Tibial artery (tissue), 4 donors: ENCODE measurements at places on chromosomes 13 and 19.

- DNase-seq, result no peak
- H3K4me1 ChIP-seq, result no peaks in the 10 kb centered on the region
- no peaks in the 10 kb centered on the region for H3K27me3 ChIP-seq
Observed at GRCh38 chr13:44040818-44041100, 161.1 kb downstream of the LACC1 start.

GRCh38 chr13:26919311-26919710 lies 158.7 kb upstream of the GPR12 start:
- peaks cover 19% of the 10 kb centered on the region for H3K27me3 ChIP-seq
- H3K4me1 ChIP-seq, result no peaks in the 10 kb centered on the region
- no peak for DNase-seq

DNA sequence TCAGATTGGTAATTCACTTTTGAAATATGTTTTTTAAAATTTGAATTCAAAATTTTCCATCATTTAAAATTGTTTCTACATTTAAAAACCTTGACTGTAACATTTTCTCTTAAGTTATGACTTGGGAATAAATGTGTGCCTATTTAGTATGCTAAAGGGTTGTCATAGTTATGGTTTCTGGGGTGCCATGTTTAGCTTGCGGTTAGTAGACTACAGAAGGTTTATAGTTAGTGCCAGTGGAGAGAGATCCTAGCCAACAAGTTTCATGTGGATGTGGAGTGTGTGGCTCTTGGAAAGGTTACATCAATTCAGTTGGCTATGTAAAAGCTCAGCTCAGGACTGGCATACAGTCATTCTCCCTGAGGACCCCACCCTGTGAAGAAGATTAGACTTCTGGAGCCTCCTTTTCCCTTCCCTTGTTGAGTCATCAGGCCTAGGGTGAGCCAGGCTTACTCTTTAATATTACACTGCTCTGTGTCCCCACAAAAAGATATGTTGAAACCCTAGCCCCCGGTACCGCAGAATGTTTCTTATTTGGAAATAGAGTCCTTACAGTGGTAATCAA lies 20.4 kb downstream of the LMO7 start:
- no peaks in the 10 kb centered on the region for H3K27me3 ChIP-seq
- no peak for DNase-seq
- no peak overlapping the region for H3K27ac ChIP-seq
- H3K4me3 ChIP-seq, result no peak overlapping the region

DNA sequence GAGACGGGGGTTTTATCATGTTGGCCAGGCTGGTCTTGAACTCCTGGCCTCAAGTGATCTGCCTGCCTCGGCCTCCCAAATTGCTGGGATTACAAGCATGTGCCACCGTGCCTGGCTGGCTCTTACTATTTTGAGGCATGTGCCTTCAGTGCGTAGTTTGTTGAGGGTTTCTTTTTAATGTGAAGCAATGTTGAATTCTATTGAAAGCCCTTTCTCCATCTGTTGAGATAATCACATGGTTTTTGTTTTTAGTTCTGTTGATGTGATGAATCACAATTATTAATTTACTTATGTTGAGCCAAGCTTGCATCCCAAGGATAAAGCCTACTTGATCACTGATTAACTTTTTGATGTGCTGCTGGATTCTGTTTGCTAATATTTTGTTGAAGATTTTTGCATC lies 290.9 kb downstream of the KCNRG start:
- H3K4me1 ChIP-seq, result no peaks in the 10 kb centered on the region
- H3K27ac ChIP-seq, result no peak overlapping the region
- H3K27me3 ChIP-seq, result no peaks in the 10 kb centered on the region
- no peak for DNase-seq

GRCh38 chr13:41603917-41604316 lies 146.6 kb downstream of the RGCC start:
- no peaks in the 10 kb centered on the region for H3K27me3 ChIP-seq
- H3K36me3 ChIP-seq, result no peaks in the 10 kb centered on the region
- no peak for DNase-seq
- peaks cover 7% of the 10 kb centered on the region for H3K4me1 ChIP-seq
- no peak overlapping the region for H3K27ac ChIP-seq

GRCh38 chr13:111949311-111949710 lies 117.6 kb upstream of the SOX1 start:
- H3K27me3 ChIP-seq, result no peaks in the 10 kb centered on the region
- H3K36me3 ChIP-seq, result no peaks in the 10 kb centered on the region
- H3K27ac ChIP-seq, result no peak overlapping the region
- H3K4me3 ChIP-seq, result no peak overlapping the region
- DNase-seq, result no peak

- no peaks in the 10 kb centered on the region for H3K27me3 ChIP-seq
- H3K27ac ChIP-seq, result no peak overlapping the region
- H3K4me3 ChIP-seq, result no peak overlapping the region
Observed at GRCh38 chr19:28239270-28239669, 973.7 kb downstream of the UQCRFS1 start.

DNA sequence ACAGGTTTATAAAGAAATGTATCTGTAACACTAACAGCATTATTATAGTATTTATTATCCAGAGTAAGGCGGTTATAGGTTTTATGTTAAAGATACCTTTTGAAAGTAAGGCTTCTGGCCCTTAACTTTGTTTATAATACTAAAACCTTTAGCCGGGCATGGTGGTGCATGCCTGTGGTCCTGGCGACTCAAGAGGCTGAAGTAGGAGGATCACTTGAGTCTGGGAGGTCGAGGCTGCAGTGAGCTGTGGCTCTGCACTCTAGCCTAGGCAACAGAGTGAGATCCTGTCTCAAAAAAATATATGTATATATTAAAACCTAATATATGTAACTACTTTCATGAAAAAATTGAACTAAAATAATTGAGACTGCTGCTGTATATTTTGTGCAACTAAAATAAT lies 98.7 kb upstream of the KLF5 start:
- no peak for DNase-seq
- H3K4me1 ChIP-seq, result no peaks in the 10 kb centered on the region
- no peak overlapping the region for H3K27ac ChIP-seq
- H3K4me3 ChIP-seq, result no peak overlapping the region

- no peak overlapping the region for H3K4me3 ChIP-seq
- no peak overlapping the region for H3K27ac ChIP-seq
- peaks cover 54% of the 10 kb centered on the region for H3K27me3 ChIP-seq
Observed at GRCh38 chr19:29880498-29881081, 61.4 kb upstream of the URI1 start.

GRCh38 chr13:26095338-26095737 lies 43.5 kb upstream of the SHISA2 start:
- no peak overlapping the region for H3K27ac ChIP-seq
- DNase-seq, result no peak
- no peaks in the 10 kb centered on the region for H3K27me3 ChIP-seq
- H3K4me1 ChIP-seq, result no peaks in the 10 kb centered on the region

GRCh38 chr13:107124129-107124718 lies 556.3 kb upstream of the ARGLU1 start:
- H3K4me1 ChIP-seq, result no peaks in the 10 kb centered on the region
- H3K4me3 ChIP-seq, result no peak overlapping the region
- no peak overlapping the region for H3K27ac ChIP-seq
- no peaks in the 10 kb centered on the region for H3K27me3 ChIP-seq

DNA sequence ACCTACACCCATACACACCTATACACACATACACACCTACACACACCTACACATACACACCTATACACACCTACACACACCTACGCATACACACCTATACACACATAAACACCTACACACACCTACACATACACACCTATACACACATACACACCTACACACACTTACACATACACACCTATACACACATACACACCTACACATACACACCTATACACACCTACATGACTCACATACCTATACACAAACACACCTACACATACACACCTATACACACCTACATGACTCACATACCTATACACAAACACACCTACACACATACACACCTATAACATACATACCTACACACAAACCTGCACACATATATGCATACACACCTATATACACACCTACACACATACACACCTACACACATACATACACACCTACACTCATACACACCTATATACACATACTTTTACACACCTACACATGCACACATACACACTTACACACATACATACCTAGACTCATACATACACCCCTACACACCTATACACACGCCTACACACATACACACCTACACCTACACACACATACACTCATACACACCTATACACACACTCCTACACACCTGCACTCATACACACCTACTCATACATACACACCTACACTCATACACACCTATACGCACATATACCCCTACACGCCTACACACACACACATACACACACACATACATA lies 286.7 kb upstream of the MAB21L1 start:
- no peak overlapping the region for H3K27ac ChIP-seq
- H3K36me3 ChIP-seq, result no peaks in the 10 kb centered on the region
- no peaks in the 10 kb centered on the region for H3K4me1 ChIP-seq
- H3K4me3 ChIP-seq, result no peak overlapping the region

DNA sequence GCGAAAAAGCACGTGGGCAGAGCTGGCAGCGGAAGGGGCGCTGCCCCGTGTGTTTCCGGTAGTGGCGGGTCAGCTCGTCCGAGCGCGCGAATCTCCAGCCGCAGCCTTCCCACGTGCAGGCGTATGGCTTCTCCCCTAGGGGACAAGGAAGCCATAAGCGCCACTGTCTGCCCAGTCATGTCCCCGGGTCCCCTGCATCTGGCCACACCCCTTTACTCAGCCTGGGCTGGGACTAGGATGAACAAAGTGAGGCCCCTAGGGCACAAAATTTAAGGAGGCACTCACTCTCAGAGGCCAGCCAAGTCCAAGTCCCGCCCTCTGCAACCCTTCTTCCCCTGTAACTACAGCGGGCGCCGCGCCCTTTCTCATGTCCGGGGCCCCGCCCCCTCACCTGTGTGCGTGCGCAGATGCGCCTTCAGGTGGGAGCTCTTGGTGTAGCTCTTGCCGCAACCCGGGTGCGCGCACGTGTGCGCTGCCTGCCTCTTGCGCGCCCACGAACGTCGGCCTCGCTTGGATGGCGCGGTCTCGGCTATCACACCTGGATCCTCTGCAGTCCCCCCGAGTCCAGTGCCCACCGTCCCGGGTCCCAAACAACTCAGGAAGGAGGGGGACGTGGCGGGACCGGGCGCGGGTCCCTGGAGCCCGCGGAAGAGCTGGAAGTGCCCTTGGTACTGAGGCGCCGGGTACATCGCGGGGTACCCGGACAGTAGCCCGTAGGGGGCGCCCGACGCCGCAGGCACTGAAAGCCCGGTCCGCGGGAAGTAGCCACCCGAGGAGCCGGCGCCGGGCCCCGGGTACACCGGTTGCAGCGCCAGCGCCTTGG lies 1.9 kb downstream of the KLF1 start:
- H3K4me3 ChIP-seq, result peak overlapping the region; percentile 44
- no peaks in the 10 kb centered on the region for H3K27me3 ChIP-seq
- H3K36me3 ChIP-seq, result no peaks in the 10 kb centered on the region
- no peak for DNase-seq
- peaks cover 15% of the 10 kb centered on the region for H3K4me1 ChIP-seq

DNA sequence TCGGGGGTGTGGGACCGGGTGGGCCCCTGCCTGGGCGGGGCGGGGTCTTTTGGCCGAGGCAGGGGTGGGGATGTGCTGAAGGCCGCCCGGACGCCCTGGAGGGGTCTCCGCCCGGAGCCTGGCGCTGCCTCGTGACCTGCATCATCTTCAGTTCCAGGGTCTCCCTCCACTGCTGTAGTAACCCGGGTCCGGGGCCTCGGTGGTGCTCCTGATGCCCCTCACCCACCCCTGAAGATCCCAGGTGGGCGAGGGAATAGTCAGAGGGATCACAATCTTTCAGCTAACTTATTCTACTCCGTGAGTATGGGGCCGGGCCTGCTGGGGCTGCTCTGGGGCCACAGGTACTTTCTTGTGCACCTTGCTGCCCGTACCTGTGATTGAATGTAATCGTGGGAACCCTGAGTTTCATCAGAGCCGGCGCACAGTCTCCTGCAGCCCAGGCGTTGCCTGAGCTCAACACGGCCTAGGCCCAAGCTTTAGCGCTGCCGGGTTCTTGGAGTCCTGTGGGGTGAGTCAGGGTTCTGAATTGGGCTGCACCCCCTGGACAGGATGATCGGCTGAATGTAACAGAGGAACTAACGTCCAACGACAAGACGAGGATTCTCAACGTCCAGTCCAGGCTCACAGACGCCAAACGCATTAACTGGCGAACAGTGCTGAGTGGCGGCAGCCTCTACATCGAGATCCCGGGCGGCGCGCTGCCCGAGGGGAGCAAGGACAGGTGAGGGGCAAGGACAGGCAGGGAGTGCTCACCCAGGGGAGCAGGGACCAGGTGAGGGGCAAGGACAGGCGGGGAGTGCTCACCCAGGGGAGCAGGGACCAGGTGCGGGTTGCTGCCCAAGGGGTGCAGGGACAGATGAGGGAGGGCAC lies 10.5 kb downstream of the PEAK3 start:
- H3K27me3 ChIP-seq, result no peaks in the 10 kb centered on the region
- H3K4me1 ChIP-seq, result peaks cover 43% of the 10 kb centered on the region
- no peak for DNase-seq
- peak overlapping the region; percentile 93 for H3K4me3 ChIP-seq

DNA sequence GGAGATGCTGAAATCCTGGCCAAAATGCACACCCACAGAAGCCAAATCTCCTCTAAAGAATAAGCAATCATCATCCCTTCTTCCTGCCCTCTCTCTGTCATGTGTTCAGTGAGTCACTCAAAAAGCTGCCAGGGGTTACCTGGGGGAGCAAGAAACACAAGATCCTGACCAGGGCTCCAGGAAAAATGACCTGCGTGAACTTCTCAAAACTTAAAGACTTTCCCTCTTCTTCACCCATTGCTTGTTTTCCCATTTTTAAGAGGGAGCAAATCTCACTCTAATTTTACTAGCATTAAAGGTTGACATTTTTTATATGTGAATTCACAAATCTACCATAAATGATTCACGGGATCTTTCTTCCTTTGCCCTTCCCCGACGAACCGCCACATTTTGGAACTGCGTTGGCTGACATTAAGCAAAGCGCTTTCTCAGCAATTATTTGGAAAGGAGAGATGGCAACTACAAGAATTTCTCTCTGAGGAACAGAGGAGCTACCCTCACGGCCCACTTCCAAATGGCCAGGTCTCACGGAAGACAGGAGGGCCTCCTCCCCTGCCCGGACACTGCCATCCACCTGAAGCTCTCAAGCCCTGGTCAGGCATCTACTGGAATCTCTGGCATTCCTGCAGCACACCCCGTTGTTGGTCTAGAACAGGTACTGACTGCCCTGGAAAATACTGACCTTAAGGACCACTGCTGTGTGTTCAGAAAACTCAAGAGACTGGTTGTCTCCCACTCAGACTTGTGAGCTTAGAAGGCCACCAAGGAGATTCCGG lies 14.2 kb downstream of the TSHZ3 start:
- H3K36me3 ChIP-seq, result no peaks in the 10 kb centered on the region
- no peak overlapping the region for H3K4me3 ChIP-seq
- H3K27ac ChIP-seq, result no peak overlapping the region
- no peaks in the 10 kb centered on the region for H3K27me3 ChIP-seq
